ENCODE measurements at places on chromosomes 5 and 9.

DNA sequence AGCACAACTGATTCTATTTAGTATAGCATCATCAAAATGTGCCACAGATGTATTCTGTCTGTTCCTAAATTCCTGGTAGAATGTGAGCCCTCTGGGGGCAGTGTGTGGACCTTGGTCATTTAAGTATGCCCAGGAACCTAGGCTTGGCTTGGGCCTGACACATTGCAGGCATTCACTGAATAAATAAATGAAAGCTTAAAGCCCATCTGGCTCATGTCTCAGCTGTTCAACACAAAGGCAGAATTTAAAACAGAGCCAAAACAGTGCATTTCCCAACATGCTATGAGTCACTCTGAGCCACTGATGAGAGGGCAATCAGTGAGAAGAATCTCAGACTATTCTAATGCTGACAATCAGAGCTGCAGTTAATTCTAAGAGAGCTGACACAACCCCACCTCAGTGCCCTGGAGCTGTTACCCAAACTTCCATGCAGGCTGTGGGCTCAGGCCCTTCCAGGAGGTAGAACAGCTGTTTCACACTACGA lies 8.1 kb downstream of the FAM193B start:
- peaks cover 48% of the 10 kb centered on the region for H3K4me1 ChIP-seq
- H3K36me3 ChIP-seq = peaks cover 22% of the 10 kb centered on the region
- DNase-seq = peak; percentile 98
- no peaks in the 10 kb centered on the region for H3K27me3 ChIP-seq
- peak overlapping the region; percentile 89 for H3K27ac ChIP-seq
- peak overlapping the region; percentile 81 for H3K4me3 ChIP-seq

GRCh38 chr9:129685220-129685932 lies 19.9 kb downstream of the PRRX2 start:
- peak overlapping the region; percentile 81 for H3K27ac ChIP-seq
- peak; percentile 72 for DNase-seq
- H3K27me3 ChIP-seq = no peaks in the 10 kb centered on the region
- H3K4me1 ChIP-seq = peaks cover 25% of the 10 kb centered on the region
- peak overlapping the region; percentile 59 for H3K4me3 ChIP-seq

GRCh38 chr5:88142886-88143692 lies 125.6 kb downstream of the TMEM161B start:
- no peak for DNase-seq
- no peaks in the 10 kb centered on the region for H3K36me3 ChIP-seq
- H3K27ac ChIP-seq = no peak overlapping the region
- no peak overlapping the region for H3K4me3 ChIP-seq
- H3K4me1 ChIP-seq = peaks cover 19% of the 10 kb centered on the region
- H3K27me3 ChIP-seq = peaks cover 29% of the 10 kb centered on the region

DNA sequence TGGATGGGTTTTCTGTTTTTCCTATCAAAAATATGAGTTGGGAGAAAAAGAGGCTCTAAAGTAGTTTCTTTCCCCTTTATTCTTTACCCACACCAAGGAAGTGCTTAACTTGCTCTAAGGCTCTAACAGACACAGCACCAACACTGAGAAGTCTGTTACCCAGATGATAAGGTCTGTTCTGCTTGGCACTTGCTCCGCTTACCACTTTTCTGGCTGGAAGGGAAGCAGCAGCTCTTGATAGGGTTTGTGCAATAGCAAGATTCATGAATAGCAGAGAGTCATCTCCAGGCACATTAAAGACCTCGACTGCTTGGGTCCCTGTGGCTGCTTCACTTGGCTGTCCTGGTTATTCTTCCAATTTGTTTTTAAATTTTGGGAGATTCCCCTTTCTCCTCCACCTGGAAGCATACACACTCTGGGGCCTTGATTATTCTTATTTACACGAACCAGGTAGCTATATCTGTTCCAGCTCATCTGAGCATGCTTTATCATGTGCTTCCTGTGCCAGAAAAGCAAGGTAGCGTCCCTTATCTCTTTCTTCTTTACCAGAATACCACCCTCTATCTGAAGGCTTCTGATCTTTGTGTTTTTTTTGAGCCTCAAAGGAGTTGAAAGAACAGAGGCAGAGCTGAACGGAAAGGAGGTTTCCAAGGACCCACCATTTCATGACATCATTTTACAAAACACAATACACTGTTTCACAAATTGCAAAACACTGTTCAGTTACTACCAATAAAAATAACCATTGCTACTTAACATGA lies 24.8 kb downstream of the PPP3R2 start:
- no peak overlapping the region for H3K4me3 ChIP-seq
- no peaks in the 10 kb centered on the region for H3K36me3 ChIP-seq
- H3K27ac ChIP-seq = no peak overlapping the region
- no peak for DNase-seq
- peaks cover 6% of the 10 kb centered on the region for H3K4me1 ChIP-seq
- peaks cover 3% of the 10 kb centered on the region for H3K27me3 ChIP-seq

Measured in HFFc6 (cell line).